G401 (cell line): ENCODE measurements at places on chromosomes 2 and 18.
A peak's percentile ranks its signal among the peaks of the same experiment; 100 is the strongest.

DNA sequence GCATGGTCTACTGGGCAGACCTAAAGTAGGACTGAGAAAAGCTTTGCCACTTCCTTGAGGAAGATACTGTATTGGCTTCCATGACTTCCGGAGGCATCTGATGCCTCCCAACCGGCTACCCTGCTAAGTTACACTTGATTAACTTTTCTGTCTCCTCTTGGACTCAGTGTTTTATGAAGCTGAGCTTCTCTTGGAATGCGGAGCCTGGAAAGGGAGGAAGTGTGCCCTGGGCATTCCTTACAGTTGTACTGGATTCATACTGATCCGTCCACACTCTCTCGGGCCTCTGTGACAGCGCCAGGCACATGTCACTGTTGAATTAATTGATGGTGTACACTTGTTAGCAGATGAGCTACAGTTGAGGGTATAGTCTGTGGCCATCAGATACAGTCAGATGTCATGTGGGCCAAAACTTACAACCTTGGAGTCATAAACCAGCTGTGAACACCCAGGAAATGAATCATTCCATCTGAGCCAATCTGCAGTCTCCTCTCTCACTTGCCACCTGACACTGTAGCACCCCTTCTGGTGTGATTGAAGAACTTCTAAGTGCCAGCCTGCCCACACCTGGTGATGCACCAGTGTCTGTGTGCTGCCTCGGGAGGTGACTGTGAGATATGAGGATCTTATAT is 122.5 kb downstream of the FHOD3 start:
- no peak for DNase-seq

DNA sequence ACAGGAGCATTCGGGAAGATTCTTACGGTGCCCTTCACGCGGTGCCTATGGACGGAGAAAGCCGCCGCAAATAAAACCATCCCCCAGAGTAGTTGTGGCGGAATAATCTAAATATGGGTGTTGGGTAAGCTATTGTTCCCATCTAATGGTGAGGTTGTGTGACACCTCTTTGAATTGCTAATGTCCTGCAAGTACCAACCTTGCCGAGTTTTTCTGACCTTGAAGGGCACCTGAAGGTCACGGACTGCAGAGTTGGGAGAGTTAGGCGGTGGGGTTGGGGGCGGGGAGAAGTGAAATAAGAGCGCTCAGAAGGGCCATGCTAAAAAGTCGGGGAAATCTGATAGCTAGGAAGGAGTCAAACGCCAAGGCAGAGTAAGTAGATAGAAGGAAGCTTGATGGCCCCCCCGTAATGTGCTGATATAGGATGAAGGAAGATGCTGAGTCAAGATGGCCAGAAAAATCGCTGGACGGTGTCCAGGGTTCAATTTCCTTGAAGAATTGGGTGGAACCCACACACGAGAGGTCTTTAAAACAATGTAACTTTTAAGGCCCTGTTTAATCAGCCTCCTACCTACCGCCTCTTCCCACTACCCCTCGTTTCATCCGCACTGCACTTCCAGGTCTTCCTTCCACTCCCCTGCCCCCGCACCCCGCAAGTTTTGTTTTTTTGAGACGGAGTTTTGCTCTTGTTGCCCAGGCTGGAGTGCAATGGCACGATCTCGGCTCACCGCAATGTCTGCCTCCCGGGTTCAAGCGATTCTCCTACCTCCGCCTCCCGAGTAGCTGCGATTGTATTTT is 600 bp downstream of the KATNAL2 start:
- DNase-seq: peak; percentile 55

DNA sequence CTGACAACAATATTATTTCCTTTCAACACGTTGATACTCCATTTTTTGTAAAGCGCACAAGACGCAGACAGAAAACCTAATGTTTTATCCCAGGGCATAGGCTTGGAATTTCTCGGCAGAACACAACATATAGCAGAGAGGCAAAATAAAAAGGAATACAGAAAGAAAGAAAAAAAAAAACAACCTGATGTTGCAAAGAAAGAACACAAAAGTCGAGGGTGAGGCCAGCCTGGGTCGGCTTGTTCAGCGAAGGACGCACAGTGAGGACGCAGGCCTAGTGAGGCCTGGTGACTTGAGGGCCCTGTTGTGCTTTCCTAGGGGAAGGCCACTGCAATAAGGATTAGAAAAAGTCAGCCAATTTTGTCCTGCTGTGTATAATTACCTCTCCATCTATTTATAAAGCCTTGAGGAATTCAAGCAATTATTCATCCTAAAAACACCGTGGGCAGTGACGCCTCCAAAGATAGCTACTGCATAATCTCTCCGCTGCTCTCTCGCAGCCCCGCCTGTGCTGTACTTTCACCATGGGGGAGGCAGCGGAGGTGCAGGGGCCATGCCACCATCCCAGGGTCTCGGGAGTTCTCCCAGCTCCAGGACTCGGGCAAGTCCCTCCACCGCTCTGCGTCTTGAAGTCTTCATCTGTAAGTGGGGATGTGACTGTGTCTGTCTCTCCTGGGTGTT is 61.9 kb upstream of the SH3RF3 start:
- DNase-seq: no peak

GRCh38 chr2:11701206-11701605 is 31.2 kb upstream of the NTSR2 start:
- DNase-seq: no peak

DNA sequence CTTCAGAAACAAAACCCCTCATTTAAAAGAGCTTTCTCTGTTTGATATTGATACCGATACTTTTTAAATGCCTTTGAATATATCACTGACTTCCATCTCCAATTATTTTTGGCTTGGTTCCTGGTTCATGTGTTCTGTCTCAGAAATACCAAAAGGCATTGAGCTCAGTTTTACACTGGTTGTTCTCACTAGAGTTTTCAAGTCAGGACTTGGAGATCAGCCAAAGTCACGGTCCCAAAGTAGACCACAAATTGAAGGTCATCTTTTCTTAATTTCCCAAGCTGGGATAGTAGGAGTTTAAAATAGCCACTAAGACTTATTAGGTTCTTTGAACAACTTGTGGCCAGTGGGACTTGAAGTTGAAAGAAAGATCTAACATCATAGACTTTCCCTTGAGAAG is 24.2 kb downstream of the DHRS9 start:
- no peak for DNase-seq

DNA sequence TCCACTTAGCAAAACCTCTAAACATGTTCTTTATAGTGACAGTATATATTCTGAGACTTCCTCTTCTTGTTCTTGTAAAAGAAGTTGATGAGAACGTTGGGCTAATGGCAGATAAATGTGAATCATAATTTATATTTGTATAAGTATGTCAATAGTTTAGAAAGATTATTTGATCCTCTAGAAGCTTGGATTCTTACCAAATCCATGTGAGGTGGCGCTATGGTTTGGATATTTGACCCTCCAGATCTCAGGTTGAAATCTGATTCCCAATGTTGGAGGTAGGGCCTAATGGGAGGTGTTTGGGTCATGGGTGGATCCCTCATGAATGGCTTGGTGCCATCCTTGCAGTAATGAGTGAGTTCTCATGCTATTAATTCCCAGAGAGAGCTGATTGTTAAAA is 29.8 kb upstream of the SCN1A start:
- no peak for DNase-seq

DNA sequence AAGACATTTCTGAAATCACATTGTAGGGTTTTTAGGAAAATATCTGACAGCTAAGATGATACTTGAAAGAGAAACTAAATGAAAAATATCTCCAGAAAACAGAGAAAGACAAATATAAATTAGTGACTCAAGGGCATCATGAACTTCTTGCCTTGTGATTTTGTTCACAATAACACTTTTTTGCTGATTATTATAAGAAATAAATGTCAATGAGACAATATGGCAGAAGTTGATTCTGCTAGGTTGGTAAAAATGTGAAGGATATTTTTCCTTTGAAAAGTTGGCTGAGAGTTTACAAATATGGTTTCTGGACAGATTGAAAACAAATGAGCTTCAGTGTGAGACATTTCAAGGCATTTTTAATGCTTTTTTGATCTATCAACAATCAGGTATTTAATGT is 1631.2 kb upstream of the ACVR2A start:
- no peak for DNase-seq

DNA sequence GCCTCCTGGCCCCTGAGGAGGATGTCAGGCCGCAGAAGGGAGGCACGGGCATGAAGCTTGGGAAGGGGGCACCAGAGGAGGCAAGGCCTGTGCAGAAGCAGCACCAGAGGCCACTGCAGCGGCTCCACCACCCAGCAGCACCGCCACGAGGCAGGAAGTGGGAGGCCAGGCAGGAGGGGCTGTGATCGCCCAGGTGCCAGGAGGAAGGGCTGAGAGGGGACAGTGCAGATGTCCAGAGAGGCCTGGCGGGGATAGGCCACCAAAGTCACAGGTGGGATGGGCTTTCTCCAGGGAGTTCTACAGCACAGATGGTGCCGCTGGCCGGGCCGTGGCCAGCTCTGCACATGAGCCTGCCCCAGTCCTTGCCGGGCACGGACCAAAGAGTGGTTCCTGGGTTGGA is 6.0 kb upstream of the ALPI start:
- DNase-seq: no peak

DNA sequence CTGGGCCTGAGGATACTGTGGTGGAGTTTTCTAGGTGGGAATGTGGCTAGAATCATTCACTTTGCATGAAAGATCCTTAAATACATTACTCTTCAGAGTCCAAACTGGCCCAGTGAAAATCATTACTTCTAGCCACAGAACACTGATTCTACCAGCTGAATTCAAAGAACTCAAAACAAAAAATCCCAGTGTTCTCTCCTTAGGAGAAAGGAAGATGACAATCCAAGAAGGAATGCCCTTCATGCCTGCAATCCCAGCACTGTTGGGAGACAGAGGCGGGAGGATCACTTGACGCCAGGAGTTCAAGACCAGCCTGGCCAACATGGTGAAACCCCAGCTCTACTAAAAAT is 35.2 kb downstream of the FAM228A start:
- DNase-seq: no peak

- no peak for DNase-seq
Measured at GRCh38 chr2:148511883-148512282, 132.7 kb upstream of the EPC2 start.

- DNase-seq: no peak
Measured at GRCh38 chr2:20634507-20635112, 16.3 kb downstream of the HS1BP3 start.

DNA sequence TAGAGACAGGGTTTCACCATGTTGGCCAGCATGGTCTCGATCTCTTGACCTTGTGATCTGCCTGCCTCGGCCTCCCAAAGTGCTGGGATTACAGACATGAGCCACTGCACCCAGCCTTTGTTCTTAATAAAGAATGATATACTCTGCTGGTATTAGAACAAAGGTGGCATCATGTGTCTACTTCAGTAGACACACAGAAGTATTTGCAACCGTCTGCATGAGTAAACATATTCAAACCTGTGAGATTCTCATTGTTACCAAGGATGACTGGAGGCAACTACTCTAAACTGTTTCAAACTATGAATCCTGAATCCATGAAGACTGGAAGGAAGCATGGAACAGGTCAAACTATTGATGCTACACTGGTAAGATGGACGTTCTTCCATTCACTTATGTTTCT is 32.1 kb downstream of the MBD2 start:
- no peak for DNase-seq

GRCh38 chr2:210591663-210592062 is 35.3 kb downstream of the CPS1 start:
- no peak for DNase-seq

DNA sequence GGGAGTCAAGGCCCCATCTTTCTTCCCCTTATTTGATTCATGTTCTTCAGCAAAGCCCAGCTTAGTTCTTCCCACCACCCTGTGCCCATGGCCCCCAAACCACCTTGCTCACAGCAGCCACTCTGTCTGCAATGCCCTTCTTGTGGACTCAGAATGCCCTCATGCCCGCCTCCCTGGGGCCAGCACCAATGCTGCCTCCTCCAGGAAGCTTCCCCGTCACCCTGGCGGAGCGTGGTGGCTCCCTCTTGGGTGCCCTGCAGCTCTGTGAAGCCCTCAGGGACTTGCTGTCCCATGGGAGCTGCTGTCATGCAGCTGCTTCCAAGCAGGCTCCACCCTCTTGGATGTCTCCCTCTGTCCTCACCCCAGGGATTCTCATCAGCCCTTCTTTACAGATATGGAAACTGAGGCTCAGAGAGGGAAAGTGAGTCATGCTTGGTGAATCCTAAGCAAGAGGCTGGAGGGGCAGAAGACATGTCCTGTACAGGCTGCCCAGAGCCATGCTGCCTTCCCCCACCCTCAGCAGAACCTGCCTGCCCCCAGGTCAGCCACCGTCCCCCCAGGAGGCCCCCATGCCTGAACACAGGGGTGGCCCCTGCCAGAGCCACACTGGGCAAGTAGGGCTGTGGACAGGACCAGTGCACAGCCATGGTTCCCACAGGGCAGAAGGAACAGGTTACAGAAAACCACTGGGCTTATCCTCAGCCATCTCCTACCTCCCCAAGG is 11.8 kb upstream of the DUSP2 start:
- no peak for DNase-seq

- DNase-seq: peak; percentile 70
Measured at GRCh38 chr2:47767880-47768609, 14.9 kb upstream of the MSH6 start.

DNA sequence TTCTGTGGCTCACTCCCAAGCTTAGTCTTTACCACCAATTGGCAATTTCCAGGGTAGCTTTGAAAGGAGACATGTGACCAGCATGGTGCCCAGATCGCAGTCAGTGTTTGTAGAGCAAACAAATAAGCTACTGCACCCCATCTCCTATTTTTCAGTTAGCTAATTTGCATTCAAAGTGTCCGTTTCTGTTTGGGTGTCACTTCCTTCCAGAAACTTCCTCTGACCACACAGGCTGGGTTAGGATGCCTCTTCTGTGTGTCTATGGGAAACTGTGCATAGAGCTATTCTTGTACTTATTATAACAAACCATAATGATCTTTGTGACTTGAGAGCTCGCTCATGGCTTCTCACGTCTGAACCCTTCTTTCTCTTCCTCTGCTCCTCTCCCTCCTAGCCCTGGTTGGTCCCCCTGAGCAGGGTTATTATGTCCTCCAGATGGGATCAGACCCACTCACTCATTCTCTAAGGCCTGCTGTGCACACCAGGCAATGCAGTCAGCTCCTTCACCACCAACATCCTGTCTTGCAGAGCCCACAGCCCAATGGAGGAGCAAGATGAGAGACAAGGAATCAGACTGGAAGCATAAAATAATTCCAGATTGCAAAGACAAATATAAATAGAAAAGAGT is 101.2 kb upstream of the ALK start:
- DNase-seq: no peak

- DNase-seq: no peak
Measured at GRCh38 chr2:124668161-124668560, 643.1 kb downstream of the CNTNAP5 start.

DNA sequence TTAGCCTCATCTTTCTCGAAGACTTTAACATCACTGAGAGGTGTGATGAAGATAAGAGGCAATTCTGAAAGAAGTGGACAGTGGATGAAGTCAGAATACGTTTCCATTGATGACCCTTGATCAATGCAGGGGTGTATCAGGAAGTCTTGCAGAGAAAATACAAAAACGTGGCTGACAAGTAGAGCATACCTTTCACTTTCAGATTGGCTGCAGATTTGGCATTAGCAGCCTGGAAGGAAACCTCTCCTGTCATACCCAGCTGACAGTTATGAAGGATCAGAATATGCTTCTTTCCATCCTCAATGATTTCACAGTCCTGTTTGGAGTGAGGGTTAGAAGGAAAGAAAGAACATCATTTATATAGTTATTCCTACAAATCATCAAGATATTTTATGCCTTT is 152.5 kb downstream of the PLEKHA3 start:
- DNase-seq: no peak

GRCh38 chr2:142944721-142945120 is 67.3 kb downstream of the KYNU start:
- DNase-seq: no peak

GRCh38 chr2:191114403-191114886 is 36.3 kb downstream of the STAT4 start:
- DNase-seq: no peak

GRCh38 chr2:42923580-42924417 is 131.4 kb upstream of the HAAO start:
- DNase-seq: no peak

GRCh38 chr18:26978812-26979341 is 113.4 kb upstream of the AQP4 start:
- DNase-seq: no peak
